ENCODE measurements at places on chromosomes 2 and 18.

DNA sequence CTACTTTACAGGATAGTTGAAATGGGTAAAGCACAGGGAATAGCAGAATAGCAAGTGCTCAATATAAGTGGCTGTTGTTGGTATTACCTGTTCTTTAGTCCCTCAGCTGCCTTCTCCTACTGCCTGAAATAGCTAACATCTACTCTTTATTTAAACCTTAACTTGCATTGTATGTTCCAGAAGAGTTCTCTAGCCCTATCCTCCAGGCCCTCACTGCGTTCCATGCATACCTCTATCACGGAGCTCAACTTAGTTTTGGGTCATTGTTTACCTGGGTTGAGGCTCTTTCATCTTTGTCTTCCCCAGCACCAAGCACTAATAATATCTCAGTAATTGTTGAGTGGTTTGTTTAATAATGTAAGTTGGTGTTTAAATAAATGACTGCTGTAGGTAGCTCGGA, 242.2 kb upstream of the FANCL start:
- DNase-seq: no peak

GRCh38 chr2:12170121-12170520, 423.7 kb downstream of the LPIN1 start:
- no peak for DNase-seq

GRCh38 chr2:161124201-161124600, 36.0 kb upstream of the TANK start:
- no peak for DNase-seq

DNA sequence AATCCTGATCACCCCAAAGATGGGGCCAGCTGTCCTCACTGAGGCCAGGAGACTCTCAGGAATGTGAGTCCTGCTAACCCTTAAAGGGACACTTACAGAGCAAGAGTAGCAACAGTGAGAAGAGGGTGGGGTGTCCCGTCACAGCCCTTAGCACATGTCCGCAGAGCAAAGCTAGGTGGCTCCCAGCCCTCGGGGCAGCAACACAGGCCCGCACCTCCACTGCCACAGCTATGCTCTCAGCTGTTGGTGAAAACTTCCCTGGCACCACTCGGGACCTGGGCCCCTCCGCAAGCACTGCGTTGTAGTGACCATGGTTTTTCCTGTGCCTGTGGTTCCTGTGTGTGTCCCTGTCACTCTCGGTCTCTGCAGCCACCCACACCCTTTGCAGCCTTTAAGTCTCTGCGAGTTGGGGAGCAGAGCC, 76.4 kb upstream of the UXS1 start:
- DNase-seq: no peak

- no peak for DNase-seq
These were observed 90.6 kb downstream of the SEPTIN10 start for GRCh38 chr2:109523121-109523520.

DNA sequence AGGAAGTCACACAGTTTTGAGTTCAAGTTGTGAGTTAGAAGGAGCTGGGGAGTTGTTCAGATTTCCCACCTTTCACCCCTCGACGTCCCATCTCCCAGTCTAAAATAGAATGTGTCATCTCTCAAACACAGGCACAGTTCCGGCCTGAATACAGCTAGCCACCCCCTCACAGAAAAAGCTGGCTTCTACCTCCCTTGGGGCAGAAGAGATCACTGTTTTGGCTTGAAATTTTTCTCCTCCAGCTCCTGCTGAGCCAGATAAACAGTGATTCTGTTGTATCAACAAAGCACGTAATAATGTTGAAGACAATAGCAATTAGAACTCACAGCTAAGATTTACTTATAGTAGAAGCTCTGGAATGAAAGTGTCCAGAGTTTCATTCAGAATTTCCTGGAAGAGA, 74.7 kb downstream of the KIAA2012 start:
- DNase-seq: no peak

- DNase-seq: no peak
These were observed 725 bp upstream of the LAMA3 start for GRCh38 chr18:23688528-23688927.

GRCh38 chr2:144660518-144661316, 140.8 kb upstream of the ZEB2 start:
- DNase-seq: no peak

DNA sequence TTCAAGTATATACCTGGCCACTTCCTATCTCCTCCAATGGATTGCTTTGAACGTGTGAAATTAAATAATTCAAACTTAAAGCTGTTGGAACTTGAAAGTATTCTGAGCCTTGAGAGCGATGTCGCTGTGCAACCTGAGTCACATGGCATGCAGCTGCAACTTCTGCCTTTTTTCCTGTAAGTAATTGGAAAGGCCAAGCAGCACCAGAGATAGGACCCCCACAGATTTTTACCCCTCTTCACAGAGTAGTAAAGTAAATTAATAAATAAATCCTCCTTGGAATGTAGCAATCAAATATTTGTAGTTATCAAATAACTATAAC, 3.2 kb upstream of the RNF149 start:
- DNase-seq: no peak

DNA sequence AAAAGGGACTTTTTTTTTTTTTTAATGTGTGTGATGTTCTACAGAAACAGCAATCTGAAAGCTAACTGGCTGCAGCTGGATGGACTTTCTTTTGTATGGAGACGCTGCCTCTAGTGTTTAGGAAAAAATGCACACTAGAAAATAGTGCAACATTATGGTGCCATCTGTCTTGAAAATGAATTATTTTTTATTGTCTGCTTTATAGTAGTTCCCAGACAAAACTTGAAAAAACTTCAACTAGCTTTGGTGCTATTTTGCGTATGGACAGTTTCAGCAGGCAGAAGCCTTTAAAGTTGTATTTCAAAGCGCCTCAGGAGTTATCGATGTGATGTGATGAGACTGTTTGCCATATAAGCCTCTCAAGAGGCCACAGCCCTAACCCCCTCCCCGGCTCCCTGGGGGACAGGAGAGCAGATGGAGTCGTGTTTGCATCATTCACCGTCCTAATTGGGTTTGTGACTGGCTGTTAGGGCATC, 86.9 kb downstream of the LTBP1 start:
- no peak for DNase-seq

DNA sequence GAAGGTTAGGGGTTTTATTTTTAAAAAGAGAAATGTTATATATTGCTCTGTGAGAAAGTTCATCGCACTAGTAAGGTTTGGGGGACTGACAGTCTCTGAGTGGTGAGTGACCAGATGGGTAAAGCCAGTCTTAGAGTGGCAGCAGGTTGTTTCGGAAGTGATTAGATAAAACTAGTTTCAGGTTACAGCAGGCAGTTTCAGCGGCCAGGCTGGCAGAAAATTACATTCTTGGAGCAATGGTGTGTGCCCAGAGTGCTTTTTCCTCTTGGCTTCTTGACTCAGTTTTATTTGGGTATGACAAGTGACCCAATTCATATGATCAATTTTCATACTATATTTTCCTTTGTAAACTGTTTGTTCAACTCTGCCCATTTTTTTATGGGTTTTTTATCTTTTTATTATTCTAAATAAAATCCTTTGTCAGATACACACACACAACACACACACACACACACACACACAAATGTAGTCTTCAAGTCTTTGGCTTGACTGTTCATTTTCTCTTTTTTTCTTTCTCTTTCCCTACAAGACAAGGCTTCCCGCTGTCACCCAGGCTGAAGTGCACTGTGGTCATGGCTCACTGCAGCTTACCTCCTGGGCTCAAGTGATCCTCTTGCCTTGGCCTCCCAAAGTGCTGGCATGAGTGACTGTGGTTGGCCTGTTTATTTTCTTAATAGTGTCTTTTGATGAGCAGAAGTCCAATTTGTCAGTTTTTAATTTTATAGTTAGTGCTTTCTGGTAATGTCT, 30.9 kb downstream of the RALBP1 start:
- DNase-seq: no peak

DNA sequence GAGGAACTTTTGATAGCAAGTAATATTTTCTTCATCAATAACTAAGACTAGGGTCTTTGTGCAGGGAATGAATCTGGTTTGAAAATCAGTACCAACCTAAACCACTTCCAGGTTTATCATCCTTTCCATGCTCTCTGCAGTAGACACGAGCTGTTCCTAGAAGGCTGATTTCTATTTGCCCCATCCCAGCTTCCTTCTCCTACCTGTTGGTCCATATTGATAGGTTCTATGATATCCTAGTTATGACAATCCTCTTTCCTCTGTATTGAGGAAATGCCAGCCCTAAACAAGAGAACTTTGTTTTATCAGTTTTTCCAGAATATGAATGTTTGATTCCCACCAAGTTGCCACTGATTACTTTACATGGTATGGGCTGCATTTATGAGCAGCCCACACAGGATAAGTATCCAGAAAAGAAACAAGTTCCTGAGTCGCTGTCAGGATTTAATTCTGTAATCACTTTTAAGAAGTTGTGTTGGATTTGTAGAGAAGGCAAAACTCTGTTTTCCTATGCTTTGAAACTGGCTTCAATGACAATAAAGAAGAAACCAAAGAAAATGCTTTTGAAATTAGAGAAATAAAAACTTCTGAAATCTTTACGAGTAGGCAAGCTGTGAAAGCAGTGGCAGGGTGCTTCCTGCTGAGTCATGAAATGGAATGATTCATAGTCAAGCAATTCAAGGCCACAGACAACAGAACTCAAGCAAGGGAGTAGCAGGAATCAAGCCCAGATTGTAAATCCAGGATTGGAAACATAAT, 37.3 kb upstream of the TANK start:
- no peak for DNase-seq

DNA sequence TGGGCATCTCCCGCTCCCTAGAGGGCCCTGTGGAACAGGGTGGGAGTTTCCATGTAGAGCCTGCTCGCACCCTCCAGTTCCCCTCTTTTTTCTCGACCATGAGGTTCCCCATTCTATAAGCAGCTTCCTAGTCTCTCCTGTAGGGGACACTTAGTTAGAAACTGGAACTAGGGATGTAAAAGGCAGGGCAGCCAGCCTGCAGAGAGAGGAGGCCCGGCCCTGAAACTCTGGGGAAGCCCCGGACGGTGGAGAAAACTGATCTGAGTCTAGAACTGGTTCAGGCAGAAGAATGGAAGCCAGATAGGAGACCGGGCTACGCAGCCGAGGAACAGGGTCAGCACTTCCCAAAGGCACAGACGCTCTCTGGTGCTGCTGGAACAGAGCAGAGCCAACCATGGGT, 51.6 kb upstream of the ATG16L1 start:
- DNase-seq: no peak

- no peak for DNase-seq
These were observed 6.3 kb downstream of the THNSL2 start for GRCh38 chr2:88176352-88176984.

DNA sequence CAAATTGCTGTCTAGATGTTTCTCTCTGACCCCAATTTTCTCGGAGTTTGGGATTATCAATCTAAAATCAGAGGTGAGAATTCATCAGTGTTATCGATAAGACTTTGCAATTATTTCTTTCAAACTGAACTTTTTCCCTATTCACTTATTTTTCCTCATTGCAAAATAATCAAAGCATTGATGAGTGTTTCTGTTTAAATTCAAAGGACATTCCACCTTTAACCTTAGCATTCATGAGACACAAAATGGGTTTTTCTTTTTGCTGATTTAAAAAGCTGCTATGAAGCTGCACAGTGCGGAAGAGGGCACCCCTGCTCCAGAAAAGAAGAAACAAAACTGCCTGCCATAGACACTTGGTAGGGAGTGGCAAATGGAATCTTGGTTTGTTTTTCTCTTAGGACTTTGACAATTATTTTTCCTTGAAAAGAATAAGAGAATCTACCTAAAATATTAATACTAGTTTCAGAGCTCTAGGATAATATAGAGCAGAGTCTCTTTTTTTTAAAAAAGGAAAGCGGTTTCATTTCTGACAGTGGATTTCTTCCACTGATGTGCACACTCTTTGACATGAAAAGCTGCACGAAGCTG, 203.4 kb downstream of the TGIF1 start:
- DNase-seq: no peak

- no peak for DNase-seq
These were observed 18.9 kb downstream of the SDC1 start for GRCh38 chr2:20205915-20206524.

- DNase-seq: no peak
These were observed 90.2 kb downstream of the NCK2 start for GRCh38 chr2:105834931-105835330.

DNA sequence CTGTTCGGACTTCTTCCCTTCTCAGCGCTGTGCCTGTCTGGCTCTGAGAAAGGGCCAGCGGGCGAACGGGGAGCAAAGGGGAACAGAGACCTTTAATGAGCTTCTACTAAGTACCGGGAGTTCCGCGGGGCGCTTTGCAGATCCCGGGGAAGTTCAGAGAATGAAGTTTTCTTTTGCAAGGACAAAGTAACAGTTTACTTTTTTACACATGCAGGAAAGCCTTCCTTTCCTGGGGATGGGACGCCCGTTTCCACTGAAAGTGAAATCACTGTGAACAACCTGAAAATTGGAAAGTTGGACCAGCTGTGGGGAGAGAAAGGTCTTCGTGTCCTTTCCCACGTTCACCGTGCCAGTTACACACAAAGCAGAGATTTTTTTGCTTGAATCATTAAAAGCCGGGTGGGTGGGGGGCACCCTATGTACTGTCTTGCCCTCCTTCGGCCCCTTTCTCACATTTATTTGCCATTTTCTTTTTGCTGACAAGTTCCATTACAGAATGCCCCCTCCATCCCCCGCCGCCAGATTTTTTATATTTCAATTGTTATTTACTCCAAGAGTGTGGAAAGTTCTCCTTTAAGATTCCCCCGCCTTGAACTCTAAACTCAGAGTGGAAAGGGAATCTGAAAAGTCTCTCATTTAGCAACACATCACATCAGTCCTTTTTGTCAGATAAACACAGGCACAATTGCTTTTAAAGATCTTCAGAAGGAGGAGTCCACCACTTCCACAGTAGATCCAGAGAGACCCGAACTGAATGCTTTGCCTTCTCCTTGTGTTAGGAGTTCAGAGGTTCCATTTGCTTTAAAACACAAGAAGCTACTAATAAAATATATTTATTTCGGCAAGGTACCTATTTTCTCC, 1.1 kb upstream of the FN1 start:
- DNase-seq: peak; percentile 4

- no peak for DNase-seq
These were observed 30.3 kb downstream of the TNP1 start for GRCh38 chr2:216829533-216829932.

DNA sequence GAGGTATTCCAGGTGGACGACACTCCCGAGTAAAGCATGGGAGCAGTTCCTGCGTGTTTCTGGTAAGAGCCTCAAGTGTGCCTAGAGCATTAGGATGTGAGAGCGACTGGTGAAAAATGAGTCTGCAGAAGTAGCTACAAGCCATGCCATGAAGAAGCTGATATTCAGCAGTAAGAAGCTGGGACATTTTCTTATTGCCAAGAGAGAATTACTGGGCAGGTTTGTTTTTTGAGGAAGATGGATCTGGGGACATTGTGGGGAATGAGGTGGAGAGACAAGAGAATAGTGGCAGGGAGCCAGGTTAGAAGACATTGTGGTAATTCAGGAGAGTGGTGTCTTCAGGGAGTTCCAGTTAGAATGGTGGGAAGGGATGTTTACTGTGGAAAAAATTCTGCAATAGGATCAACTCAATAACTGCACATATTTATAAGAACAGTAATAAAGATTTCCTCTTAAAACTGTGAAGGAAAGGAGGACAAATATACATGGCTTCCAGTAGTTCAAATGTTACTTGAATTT, 38.2 kb downstream of the CRIM1 start:
- DNase-seq: no peak

DNA sequence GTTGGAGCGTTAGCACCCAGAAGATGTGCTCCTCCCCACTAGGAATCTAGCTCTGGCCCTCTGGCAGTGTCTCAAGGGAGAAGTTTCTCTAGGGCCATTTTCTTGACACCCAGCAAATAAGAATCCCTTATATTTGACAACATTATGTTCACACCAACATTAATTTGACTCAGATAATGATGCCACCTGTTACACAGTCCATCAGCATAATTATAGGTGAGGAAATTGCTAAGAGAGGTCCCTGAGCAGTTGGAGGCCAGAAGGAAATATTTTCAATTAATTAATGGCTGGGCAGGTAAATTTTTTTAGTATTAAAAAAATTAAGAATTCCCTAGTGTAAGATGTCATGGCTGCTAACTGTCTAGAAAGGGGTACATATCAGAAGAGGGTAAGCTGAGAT, 36.5 kb downstream of the PRKCE start:
- DNase-seq: no peak
